ENCODE measurements at places on chromosomes 7 and 10.

DNA sequence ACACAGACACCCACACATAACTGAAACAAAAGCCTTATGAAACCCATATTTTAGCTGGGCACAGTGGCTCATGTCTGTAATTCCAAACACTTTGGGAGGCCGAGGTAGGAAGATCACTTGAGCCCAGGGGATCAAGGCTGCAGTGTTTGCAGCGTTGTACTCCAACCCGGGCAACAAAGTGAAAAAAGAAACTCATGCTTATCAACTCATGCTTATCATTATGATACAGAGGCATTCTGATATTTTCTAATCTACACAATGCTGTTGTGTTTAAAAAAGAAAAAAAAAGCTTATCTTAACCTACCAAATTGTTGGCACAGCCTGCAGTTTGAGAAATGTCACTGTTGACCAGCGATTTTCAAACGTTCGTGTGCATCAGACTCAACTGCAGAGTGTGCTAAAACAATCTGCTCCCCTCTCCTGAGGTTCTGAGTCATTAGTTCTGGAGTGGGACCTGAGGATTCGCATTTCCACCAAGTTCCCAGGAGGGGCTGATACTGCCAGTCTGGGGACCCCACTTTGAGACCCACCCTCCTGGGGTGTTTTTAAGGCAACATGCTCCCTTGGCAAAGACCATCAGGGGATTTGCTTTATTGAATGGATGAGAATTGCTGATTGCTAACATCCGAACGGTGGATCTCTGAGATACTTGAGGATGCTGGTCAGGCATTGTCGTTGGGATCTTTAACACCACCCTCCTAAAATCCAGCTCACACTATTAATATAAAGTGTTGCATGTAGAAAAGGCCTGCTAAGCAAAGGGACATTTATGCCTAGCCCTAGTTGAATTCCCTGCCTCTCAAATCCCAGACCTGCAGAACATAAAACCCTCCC, 16.2 kb downstream of the CHST3 start:
- DNase-seq, result no peak

DNA sequence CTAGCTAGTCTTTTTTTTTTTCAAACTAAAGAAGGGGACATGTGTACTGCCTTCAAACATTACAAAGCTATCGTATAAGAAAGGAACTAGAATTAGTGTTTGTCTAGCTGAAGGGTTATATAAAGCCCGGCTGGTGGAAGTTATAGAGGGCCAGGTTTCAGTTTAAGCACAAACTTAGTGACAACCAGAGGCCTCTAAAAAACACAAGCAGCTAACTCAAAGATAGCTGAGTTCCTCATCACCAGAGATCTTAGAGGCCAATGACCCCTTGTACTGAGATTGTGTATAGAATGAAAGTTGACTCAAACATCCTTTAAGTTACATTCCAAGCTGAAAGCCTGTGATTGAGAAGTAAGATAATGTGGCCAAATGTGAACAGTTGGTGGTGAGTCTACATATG, 28.1 kb upstream of the SGMS1 start:
- no peak for DNase-seq

DNA sequence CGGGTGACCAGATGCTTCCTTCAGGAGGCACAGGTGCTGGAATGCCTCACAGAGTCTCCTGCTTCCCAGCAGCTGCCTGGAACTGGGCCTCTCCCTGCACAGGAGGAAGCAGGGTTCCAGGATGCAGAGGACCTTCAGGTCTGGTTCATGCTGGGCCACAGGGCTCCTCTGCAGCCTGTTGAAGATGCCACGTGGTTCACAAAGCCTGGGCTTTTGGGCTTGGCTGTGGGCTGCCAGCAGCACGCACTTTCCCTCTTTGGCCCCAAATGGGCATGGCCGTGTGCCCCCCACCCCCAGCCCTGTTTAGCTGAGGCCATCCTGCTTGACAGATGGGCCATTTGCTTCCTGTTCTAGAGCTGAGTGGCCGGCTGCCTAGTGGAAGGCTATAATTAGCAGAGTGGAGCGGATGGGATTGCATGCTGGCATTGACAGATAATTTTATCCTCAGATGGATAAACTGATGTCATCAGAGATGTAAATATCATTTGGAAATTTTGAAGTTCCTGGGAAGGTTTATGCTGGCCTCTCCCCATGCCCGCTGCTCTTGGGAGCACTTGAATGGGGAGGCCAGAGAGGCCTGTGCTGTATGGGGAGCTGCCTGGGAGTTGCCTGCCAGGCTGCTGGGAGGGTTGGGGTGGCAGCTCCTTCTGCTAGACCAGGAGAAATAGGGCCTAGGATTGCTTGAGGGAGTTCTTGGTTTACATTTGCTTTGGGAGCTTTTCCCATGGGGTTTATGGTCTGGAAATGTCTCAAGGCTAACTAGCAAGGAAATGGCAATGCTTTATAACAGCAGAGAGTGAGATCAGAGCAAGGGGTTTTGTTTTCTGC, 28.2 kb downstream of the TSPAN15 start:
- no peak for DNase-seq

DNA sequence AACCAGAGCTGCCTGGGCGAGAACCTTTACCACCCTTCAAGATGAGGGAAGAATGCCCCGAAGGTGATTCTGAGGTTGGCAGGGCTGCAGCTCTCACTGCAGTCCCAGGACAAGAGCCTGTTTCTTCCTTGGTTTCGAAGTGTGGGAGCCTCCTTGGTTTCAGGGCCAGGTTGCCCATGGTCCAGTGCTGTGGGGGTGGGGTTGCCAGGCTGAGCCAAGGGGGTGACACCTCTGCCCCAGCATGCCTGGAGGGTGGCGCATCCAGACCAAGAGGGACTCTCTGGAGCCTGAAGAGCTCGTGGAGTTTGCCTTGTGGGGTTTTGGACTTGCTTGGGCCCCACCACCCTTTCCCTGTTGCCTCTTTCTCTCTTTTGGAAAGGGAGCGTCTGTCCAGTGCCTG, 41.3 kb downstream of the WDR37 start:
- DNase-seq, result no peak

DNA sequence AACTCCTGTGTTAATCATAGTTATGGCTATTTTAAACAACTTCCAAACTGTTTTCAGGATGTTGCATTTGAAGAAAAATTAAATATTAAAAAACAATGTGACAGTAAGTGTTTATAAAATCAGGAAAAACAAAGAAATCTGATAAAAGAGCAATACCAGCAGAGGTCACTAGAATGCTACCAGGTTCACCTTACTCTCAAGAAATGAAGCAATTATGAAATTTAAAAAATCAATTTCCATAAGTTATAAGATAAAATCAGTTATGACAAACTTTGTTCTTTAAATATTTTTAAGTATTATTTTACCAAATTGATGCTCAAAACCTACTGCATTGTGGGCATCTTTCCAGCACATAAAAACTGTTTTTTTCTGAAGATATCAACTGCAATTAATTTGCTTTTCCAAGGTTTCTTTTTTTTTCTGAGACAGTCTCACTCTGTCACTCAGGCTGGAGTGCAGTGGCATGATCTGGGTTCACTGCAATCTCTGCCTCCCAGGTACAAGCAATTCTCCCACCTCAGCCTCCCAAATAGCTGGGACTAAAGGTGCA, 50.7 kb upstream of the RHEB start:
- no peak for DNase-seq

GRCh38 chr7:75958802-75959543, 35.4 kb downstream of the TMEM120A start:
- no peak for DNase-seq

DNA sequence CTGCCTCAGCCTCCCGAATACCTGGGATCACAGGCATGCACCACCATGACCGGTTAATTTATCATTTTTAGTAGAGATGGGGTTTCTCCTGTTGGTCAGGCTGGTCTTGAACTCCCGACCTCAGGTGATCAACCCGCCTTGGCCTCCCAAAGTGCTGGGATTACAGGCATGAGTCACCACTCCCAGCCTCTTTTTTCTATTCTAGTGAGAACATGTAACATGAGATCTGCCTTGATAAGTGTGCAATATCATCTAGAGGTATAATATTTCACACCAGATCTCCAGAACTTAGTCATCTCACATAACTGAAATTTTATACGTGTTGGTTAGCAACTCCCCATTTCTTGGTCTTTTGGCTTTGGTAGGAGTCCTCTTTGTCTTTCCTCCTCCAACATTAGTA, 656.9 kb downstream of the CNTNAP2 start:
- no peak for DNase-seq

DNA sequence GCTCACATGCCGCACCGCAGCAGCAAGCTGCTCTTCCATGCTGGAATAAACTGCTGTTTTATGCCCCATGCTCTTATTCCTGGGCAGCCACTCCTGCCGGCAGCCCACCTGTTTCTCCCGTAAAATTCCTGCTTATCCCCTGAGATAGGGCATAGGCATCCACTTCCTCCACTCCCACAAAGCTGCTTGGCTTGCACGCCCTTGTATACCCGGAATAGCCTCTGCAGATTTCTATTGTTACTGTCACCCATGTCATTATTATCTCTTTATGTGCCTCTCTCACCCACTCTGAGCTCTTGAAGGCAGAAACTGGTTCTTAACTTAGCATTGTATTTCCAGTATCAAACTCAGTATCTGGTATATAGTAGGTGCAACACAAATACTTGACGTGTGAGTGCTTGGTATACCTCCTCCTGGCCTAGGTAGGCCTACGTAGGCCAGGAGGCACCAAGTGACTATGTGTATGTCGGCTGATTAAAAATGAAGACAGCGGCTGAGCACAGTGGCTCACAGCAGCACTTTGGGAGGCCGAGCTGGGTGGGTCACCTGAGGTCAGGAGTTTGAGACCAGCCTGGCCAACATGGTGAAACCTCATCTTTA, 193.4 kb downstream of the CCDC3 start:
- no peak for DNase-seq

GRCh38 chr7:3559278-3559677, 258.2 kb downstream of the SDK1 start:
- DNase-seq, result no peak

- no peak for DNase-seq
These were observed 73.9 kb upstream of the CABCOCO1 start for GRCh38 chr10:61588770-61589211.

- no peak for DNase-seq
These were observed 46.0 kb upstream of the CDK1 start for GRCh38 chr10:60732198-60732806.

- DNase-seq, result no peak
These were observed 57.3 kb downstream of the CSGALNACT2 start for GRCh38 chr10:43195557-43195956.

DNA sequence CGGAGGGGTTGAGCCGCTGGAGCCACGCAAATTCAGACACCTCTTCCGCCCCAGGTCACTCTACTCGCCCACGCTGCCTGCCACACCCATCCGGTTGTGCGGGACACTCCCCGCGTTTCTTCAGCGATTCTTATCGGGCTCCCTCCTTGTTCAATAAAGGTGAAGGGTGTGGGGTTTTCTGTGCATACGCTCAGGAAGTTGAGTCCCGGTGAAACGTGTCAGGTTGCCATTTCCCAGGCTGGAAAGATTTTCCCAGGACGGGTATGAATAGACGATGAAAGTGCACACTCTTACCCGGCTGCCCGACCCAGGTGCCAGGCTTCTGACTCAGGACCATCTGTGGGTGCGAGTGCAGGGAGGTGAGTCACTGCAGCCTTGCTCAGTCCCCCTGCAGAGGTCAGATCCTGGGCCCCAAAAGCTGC, 22.0 kb downstream of the KLF6 start:
- DNase-seq, result no peak

DNA sequence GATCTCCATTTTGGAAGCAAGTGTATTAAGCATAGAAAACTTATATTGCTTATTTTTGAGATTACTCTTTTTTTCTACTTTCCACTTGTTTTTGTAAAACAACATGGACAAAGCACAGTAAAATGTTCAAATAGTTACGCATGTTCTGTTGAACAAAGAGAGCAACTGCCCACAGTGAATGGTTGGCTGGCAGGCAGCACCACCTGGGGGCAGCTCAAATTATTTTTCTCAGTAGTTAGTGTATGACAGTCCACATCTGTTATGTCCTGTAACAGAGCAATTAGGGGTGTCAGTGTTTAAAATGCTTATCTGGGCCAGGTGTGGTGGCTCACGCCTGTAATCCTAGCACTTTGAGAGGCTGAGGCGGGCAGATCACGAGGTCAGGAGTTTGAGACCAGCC, 46.1 kb upstream of the CACUL1 start:
- no peak for DNase-seq

DNA sequence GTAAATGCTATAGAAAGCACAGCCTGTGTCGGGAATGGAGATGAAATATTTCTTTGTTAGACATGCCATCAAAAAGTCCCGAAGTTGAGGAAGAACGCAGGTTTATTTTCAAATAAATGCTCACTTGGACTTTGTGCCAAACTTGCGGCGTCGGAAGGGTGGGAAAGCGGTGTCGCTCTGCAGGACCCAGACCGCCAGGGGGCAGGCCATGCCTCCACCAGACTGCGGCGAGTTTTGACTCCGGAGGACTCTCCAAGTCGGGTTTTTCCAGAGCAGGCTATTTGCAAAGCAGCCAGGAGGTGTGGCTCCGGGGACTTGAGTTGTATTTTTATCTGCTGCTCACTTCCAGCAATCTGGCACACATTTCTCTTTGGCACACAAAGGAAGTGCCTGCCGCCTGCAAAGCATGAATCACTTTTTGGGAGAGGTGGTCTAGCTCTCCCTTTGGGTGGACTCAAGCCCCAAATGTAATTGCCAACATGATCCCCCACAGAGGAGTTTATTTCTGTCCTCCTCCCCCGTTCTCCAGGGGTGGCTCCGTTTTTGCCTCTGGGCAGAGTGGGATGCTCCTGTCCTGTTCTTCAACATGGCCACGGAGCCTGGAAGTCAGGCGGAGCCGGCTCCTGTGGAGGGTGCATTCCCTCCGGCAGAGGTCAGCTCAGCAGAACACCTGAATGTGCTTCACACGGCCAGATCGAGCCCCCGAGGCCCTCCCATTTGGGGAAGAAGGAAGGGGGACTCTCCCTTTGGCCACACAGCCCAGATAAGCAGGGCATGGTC, 82.3 kb upstream of the GPR26 start:
- DNase-seq, result no peak

DNA sequence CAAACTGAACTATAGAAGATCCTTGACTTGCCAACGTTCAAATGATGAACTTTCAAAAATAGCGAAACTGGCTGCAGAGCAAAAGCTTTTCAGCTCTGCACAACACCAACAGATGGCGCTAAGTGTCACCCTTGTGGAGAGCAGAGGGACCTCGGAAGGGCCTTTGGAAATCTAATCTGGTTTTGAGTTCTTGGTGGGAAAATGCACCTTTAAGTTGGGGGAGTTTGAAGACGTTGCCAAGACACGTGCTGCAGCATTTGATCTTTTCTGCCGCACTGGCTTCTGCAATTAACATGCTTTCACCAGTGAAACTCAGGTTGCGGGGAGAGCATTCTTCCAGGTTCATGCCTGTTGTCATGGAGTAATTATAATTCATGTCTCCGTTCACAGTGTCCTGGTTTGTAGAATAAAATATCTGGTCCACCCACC, 26.3 kb upstream of the WDR11 start:
- DNase-seq, result no peak

GRCh38 chr10:3807928-3808496, 23.0 kb upstream of the KLF6 start:
- DNase-seq, result no peak

DNA sequence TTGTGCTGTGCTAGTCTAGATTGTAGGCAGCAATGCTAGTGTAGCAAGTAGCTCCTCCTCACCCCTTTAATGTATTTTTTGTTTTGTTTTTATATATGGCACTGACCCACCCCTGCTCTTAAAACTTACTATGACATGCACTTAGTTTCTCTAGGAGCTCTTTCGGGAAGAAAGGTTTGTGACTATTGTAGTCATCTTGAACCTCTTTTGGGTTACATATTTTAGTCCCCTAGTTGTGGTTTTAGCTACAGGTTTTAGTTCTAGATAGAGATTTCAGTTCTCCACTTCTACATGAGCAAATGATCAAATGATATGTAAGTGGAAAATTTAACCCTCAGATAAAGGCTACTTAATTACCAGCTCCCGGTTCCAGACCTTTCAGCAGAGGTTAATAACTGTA, 14.9 kb downstream of the MINPP1 start:
- no peak for DNase-seq

All from stimulated activated CD8-positive, alpha-beta memory T cell treated with anti-CD3 and anti-CD28 coated beads, Interleukin-7, amount 100 ng/mL, for 1 hour (primary cell).